ENCODE measurements at places on chromosomes 7 and 10.

DNA sequence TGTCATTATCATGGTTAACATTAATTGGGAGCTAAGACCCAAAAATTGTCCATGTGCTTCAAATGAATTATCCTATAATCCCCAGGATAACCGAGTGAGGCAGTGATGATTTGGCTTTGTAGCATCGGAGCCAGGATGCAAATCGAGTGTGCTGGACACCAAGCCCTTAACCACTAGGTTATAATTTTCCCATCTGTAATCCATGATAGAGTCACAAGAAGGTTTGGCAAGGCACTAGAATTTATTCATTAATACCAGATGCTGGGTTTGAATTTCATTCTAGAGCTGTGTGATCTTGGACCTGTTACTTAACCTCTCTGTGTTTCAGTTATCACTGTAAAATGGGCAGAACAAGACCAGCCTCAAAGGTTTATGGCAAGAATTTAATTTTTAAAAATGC is 21.0 kb upstream of the ITGB1 start:
- DNase-seq = no peak

- DNase-seq = no peak
These were observed 17.1 kb downstream of the FAM241B start for GRCh38 chr10:69647126-69647525.

- DNase-seq = no peak
These were observed 30.2 kb upstream of the ARHGAP22 start for GRCh38 chr10:48634984-48635557.

DNA sequence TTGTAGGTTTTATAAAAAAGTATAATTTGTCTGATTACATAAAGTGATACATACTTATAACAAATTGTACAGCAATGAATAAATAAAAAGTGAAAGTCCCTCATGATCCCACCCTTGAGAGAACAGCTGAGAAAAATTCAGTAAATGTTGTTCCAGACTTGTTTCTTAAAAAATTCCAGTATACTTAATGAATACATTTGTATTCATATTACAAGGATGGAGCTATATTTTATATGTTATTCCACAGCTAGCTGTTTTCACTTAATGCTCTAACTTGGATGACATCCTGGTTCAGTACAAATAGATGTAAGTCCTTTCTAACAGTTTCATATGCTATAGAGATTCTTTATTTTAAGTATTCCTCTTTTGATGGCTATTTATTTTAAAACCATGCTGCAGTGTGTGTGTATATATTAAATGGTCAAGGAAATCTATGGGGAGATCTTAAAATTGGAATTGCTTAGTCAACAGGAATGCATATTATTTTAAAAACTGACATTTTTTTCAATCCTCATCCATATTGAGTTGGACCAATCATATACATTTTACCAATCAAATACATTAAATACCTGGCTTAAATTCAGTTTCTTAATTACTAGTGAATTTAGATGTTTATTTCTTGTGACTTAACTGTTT is 8.9 kb downstream of the STAMBPL1 start:
- no peak for DNase-seq

GRCh38 chr10:8731121-8732095 is 676.9 kb downstream of the GATA3 start:
- DNase-seq = no peak

DNA sequence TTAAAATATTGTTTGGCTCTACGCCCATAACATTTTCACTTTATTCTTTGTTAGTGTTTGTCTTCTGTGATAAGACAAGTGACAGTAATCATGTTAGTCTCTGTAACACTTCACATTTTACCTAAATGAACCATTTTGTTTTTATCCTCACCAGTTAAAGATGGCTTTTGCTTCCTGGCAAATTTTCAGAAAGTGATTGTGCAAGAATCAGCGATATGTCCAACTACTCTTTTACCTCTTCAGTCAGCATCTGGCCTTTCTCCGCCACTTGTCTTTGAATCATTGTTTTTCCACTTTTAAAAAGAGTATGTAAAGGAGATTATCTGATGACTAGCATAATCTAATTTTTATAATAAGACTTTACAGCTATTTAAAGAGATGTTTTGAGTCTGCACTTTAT is 3.5 kb downstream of the DGKB start:
- DNase-seq = no peak

- no peak for DNase-seq
These were observed 229.7 kb downstream of the CDK14 start for GRCh38 chr7:90825779-90826178.
